ENCODE measurements at places on chromosomes 3 and 15.
A peak's percentile ranks its signal among the peaks of the same experiment; 100 is the strongest.

DNA sequence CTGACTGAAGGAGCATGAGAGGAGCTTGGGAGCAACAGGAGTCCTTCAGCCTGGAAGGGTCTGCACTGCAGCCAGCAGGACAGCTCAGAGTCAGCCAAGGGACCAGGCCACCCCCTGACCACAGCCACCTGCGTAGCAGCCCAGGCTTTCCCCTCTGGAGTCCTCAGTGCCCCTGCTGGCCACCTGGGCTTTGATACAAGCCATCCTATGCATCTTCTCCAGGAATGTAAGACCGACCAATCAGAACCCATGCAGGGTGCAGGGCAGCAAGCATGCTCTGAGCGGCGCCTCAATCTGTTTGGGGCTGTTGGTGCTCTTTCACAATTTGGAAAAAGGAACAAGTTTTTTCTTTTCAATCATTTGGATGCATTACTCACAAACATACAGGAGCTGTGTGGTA lies 52.0 kb downstream of the DZIP1L start:
- DNase-seq: no peak

GRCh38 chr15:99454941-99455788 lies 110.6 kb upstream of the MEF2A start:
- DNase-seq: no peak

DNA sequence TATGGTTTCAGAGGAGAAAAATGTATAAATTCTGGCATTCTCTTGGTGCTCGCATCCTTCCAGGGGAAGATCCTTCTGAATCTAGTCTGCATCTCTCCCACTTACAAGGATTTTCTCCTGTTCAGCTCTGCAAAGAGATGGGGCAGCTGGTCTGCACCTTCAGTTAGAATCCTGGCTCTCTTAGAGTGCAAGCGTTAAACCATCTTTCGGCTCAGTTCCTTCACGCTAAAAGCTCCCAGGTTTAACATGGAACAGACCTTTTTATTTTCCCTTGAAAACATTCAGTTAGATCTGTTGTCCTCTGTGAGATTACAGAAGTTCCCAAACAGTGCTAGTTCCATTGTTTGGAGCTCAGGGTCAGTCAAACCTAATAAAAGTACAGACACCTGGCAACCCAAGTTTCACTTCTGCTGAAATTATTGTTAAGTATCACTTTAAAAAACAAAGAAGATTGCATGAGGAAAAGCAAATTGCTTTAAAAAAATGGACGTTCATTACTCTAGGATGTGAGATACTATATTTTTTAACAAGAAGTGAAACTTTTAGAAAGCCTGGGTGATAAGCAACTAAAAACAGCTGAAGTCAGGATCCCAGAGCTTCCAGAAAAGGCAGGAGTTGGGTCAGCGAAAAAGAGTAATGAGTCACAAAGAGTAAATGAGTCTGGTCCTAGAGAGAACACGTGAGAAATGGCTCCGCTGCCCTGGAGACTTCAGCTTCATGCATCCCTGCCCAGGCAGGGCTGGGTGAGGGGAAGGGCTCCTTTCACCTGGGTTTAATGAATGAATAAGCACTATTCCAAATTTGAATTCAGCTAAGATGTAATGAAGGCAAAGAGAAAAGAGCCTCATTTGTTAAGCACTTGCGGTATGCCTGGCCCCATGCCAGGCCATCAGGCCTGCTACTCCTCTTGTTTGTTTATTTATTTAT lies 63.3 kb downstream of the ABTB1 start:
- DNase-seq: no peak

DNA sequence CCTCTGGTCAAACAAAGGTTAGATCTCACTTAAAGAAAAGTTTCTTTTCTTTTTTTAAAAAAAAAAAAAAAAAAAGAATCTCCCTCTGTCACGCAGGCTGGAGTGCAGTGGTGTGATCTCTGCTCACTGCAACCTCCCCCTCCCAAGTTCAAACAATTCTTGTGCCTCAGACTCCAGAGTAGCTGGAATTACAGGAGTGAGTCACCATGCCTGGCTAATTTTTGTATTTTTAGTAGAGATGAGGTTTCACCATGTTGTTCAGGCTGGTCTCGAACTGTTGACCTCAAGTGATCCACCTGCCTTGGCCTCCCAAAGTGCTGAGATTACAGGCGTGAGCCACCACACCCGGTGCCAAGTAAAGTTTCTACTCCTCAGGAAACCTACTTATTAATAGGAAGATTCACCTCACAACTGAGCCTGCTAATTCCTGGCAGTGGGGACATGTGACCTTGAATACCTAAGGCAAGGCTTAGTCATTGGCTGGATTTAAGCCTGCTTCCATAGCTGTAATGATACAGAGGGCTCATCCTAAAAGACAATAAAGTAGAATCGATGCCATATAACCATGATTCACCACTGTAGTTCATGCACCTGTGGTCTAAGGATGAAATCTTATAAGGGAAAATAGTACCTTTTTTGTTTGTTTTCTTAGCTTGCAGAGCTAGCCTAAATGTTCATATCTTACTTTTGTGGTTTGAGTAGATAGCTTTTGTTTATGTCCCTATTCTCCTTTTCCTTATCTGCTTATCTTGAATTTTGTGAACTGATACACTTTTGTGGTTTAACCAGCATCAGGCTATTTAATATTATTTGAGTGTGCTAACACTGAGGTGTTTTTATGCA lies 24.8 kb upstream of the RBMS3 start:
- DNase-seq: no peak

GRCh38 chr3:23480329-23480714 lies 277.2 kb downstream of the UBE2E2 start:
- DNase-seq: no peak

GRCh38 chr15:36858423-36858822 lies 241.9 kb downstream of the MEIS2 start:
- DNase-seq: no peak

DNA sequence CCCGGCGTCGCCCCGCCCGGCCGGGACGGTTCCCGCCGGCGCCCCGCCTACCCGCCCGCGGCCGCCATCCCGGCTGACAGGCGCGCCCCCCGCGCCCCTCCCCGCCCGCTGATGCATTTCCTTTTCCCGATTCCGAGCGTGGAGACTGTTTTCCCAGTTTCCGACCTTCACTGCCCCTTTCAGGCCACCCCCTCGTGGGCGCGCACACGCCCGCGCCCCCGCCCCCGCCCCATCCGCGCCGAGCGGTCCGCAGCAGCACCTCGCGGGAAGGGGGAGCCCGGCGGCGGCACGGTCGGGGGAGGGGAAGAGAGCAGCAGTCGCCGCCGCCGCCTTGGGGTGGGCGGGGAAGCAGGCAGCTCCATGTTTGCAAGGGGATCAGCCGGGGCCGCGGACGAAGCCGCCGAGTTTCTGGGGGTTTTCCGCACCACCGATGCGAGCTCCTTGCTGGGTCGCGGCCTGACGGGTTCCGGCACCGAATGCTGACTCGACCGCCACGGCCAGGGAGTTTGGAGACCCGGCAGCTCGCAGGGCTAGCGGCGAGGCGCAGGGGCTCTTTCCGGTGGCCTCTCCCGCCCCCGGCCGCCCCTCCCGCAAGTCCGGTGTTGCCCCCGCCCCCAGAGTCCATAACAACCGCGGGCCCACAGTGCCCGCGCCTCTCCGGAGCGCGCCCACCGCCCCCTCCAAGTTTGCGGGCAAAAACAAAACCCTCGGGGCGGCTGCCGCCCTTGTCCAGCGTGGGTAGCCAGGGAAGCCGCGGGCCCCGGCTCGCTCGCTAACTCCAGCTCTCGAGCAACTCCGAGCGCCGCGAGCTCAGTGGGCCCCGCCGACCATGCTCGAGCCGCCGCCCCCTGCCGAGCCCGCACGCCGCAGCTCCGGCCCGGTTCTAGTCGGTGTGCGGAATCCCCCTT lies 3.2 kb upstream of the SIN3A start:
- DNase-seq: peak; percentile 70

GRCh38 chr15:43505738-43506137 lies 11.7 kb upstream of the MAP1A start:
- DNase-seq: no peak

DNA sequence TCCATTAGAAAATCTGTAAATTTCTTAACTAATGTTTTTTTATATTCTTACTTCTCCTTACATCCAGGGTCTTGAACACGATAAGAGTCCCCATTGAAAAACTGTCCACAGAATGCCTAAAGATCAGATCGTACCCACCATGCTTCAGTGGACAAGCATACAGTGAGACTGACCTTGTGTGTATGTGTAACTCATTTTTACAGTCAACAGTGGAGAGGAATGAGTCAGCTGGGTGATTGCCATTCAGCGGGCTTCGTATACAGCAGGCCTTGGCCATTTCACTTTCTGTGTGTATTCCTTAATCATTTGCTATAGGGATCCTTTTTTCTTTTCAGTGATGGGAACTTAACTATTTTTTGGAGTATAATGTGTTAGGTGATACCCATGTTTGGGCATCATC lies 10.6 kb downstream of the PARP14 start:
- no peak for DNase-seq

- DNase-seq: no peak
Observed at GRCh38 chr3:123297627-123297899, 95.8 kb downstream of the SEC22A start.

GRCh38 chr3:183507551-183507950 lies 48.0 kb downstream of the KLHL6 start:
- no peak for DNase-seq

DNA sequence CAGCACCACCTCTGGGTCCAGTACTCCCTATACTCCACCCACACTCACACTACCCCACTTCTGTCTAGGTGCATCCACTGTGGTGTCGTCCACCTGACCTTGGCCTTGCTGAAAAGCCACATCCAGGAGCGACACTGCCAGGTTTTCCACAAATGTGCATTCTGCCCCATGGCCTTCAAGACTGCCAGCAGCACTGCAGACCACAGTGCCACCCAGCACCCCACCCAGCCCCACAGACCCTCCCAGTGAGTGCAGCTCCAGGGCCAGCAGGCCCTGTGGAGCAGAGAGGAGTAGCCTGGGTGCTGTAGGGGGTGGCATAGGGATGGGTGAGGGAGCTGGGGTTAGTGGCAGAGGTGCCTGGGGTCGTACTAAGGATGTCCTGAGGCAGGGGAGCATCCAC lies 19.4 kb upstream of the ALPK3 start:
- DNase-seq: no peak

DNA sequence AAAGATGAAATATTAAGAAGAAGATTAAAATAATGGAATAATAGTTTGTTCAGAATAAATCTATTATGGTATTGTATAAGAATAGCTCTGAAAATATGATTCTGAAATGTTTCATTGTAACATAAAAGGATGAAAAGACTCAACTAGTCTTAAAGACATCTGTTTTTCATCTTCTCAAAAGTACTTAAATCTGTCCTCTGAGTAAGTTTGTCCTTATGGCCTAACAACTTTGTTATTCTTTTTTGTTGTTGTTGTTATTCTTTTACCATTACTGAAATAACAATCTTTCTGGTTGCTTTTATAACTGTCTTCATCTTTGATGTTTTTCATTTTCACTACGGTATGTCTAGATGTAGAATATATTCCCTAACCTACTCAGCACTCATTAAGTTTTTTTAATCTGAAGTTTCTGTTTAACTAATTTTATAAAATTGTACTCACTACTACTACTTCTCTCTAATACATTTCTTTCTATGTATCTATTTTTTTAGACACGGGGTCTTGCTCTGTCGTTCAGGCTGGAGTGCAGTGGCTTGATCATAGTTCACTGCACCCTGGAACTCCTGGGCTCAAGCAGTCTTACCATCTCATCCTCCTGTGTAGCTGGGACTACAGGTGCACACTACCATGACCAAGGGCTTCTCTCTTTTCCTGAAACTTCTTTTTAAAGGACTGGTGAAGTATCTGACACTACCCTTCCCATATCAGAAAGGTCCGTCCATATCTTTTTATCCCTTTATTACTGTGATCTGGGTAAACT lies 240.7 kb downstream of the PCCB start:
- no peak for DNase-seq

GRCh38 chr3:114893361-114893760 lies 253.7 kb downstream of the ZBTB20 start:
- no peak for DNase-seq

- peak; percentile 45 for DNase-seq
Observed at GRCh38 chr3:185677146-185677829, 91.2 kb downstream of the SENP2 start.

DNA sequence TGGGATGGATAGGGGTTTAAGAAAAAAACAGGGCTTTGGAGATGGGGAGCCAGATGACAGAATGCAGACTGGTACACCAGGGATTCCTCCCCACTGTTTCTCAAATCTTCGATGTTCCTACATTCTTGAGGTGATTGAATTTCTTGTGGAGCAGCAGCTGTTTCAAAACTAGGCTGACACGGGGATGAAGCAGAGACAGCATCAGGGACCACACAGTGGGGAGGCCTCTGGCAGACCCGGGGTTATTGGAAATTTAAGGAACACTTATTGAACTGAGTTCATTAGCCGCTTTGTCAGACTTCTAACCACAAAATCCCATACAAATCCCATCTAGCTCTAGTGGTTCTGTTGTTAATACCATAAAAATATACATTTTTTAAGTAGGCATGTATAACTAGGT lies 621.4 kb upstream of the GBE1 start:
- DNase-seq: no peak

DNA sequence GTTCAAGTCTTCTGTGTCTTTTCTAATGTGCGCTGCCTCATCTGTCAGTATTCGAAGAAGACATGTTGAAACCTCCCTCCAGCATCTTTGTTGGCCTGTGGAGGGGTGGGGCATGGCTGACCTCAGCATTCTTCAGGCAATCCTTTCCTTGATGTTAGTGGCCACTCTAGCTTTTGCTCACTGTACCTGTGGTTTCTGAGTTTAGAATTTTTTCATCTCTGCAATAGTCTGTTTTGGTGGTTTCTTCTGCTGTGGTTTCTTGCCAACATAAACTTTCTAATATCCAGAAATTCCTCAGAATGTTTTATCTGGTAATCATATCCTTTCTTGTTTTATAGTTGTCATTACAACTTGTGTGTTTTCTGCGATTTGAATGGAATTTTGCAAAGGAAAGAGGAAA lies 251.3 kb upstream of the NR2E3 start:
- no peak for DNase-seq

GRCh38 chr15:72141171-72142084 lies 23.2 kb downstream of the SENP8 start:
- DNase-seq: no peak

- DNase-seq: no peak
Observed at GRCh38 chr3:25511972-25512721, 84.1 kb downstream of the RARB start.

GRCh38 chr3:72336821-72337479 lies 511.3 kb downstream of the SHQ1 start:
- DNase-seq: no peak

GRCh38 chr3:4320096-4320911 lies 17.1 kb downstream of the SETMAR start:
- DNase-seq: no peak

- no peak for DNase-seq
Observed at GRCh38 chr3:70882104-70882503, 569.7 kb upstream of the MDFIC2 start.

DNA sequence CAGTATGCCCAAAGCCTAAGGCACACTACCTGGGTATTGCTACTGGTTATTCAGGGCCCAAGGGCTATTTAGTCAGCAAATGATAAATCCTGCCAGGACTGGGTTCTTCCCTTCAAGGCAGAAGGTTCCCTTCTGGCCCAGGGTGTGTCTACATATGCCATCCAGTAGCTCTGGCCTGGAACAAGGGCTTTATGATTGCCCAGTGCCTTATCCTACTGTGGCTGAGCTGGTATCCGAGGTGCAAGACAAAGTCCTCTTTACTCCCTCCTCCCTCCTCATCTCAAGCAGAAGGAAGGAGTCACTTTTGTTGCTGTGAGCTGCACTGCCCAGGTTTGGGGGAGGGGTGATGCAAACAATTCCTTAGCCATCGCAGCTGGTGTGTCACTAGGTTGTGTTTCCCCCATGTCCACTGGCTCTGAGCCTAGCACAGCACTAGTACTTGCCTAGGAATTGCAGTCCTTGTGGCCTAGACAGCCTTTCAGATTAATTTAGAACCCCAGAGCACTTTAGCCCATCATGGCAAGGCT lies 221.8 kb upstream of the TGFBR2 start:
- no peak for DNase-seq

- no peak for DNase-seq
Observed at GRCh38 chr15:57992761-57993355, 72.7 kb downstream of the ALDH1A2 start.
